Karpas-422 (cell line): ENCODE measurements at places on chromosomes 2 and 18.
A peak's percentile ranks its signal among the peaks of the same experiment; 100 is the strongest.

- no peak for DNase-seq
These were observed 366.2 kb downstream of the NUP35 start for GRCh38 chr2:183490489-183490888.

GRCh38 chr2:23486684-23487075, 101.7 kb downstream of the KLHL29 start:
- DNase-seq: no peak

- DNase-seq: no peak
These were observed 425.1 kb downstream of the RND3 start for GRCh38 chr2:150062416-150062815.

GRCh38 chr2:162926501-162926900, 87.9 kb upstream of the KCNH7 start:
- no peak for DNase-seq

GRCh38 chr2:26848336-26849055, 564 bp downstream of the DPYSL5 start:
- DNase-seq: no peak

DNA sequence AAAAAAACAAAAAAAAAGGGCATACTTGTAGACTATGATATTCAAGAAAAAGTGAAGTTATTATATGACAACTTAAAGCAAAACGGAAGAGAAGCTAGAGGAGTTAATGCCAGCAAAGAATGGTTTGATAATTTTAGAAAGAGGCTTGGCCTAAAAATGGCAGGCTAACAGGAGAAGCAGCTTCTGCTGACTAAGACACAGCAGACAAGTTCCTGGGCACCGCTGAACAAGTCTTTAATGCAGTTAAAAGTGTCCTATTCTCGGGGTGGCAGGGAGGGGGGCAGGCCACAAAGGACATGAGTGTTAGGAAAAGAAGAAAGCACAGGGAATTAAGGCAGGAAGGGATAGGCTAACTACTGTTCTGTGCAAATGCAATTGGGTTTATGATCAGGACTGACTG, 50.3 kb upstream of the GAREM2 start:
- no peak for DNase-seq

GRCh38 chr18:46771141-46771540, 14.3 kb upstream of the ST8SIA5 start:
- no peak for DNase-seq

DNA sequence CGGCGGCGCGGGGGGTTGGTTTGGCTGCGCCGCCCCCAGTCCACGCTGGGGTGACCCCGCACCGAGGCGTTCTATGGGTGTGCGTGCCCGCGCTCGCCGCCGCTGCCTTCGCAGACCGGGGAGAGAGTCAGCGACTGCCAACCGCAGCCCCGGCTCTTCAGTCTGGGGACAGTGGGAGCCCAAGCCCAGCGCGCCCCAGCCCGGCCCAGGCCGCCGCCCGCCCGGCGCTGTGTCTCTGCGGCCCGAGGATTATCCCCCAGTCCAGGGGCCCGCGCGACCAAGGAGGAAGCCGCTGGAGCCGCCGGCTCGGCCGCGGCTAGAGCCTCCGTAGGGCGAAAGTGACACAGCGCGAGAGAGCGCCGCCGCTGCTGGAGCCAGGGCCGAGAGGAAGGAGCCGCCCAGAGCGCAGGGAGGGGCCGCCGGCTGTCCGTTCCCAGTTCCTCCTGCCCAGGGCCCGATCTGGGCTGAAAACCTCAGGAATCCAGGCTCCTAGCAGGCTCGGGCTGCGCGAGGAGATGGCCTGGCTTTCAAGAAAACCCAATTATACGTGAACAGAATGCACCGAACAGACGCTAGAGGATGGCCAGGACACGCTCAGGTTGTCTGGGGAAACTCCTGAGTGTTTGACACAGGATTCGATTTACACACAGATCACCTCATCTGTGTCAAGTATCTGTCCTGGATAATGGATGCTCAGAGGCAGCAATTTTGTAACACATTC, 2.4 kb downstream of the CTIF start:
- no peak for DNase-seq

GRCh38 chr2:66853585-66853984, 418.7 kb downstream of the MEIS1 start:
- DNase-seq: no peak

- no peak for DNase-seq
These were observed 183.1 kb downstream of the PTPRM start for GRCh38 chr18:7750095-7750663.

GRCh38 chr2:139365189-139365588, 585.0 kb upstream of the NXPH2 start:
- DNase-seq: no peak

- peak; percentile 57 for DNase-seq
These were observed 58.8 kb downstream of the MFSD6 start for GRCh38 chr2:190466819-190467446.

GRCh38 chr2:177245010-177245422, 19.5 kb downstream of the NFE2L2 start:
- no peak for DNase-seq

DNA sequence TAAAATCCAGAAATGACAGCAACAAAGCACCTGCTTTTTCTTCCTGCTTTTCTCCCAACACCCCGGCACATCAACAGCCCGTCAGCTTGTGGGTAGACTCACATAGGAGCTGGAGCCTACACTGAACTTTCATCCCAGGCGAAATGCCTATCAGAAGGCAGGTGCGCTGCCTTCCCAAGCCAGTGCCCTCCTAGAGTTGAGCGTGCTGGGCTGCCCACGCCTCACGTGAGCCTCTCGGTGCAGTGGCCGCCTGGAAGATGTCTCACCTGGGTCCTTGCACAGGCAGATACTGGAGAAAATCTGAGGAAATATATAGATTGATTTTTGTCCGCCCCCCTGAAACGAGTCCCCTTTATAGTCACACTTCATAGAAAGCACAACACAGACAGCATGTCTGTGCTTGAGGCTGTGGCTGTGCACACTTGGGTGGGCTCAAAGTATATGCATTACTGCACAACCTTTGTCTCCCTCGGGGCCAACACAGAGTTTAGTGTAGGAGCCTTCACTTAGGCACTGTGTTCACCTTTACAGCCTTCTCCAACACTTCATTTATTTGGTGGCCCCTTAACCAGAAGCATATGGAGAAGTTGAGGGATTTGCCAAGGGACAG, 112.5 kb downstream of the SMAD7 start:
- DNase-seq: peak; percentile 76

GRCh38 chr2:66995636-66996035, 401.5 kb upstream of the ETAA1 start:
- no peak for DNase-seq

DNA sequence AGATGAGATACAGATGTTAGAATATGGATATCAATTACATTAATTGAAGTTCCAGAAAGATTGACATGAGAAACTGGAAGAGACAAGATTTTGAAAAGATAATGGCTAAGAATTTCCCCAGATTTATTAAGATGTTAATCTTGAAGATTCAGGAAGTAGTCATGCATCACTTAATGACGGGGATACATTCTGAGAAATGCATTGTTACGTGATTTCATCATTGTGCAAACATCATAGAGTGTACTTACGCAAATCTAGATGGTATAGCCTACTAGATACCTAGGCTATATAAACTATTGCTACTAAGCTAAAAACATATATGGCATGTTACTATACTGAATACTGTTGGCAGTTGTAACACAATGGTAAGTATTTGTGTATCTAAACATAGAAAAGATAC, 6.8 kb upstream of the CHMP3 start:
- DNase-seq: no peak

DNA sequence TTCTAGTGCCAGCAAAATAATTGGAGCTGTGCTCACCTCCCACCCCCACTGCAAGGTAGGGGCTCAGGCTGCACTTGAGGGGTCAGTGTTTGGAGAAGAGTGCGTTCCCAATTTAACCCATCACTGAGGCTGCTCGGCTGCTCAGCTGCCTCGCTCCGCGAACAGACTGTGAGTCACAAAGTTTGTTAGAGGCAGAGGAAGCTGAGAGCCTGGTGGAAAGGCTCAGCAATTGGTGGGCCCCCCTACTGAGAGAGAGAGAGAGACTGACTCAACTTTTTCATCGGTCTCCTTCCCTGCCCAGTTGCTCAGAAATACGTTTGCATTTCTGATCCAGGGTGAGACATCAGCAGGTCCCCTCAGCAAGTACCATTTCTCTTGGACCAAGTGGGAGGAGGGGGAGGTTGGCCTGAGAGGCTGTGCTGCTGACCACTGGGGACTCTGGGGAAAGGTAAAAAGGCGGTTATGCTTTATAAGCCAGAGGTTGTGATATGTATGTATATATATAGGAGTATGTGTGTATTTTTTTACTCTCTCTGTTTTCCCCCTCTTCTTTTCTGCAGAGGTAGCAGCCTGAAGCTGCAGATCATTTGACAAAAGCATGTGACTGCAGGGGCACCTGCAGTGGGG, 1.5 kb downstream of the EFR3B start:
- no peak for DNase-seq

DNA sequence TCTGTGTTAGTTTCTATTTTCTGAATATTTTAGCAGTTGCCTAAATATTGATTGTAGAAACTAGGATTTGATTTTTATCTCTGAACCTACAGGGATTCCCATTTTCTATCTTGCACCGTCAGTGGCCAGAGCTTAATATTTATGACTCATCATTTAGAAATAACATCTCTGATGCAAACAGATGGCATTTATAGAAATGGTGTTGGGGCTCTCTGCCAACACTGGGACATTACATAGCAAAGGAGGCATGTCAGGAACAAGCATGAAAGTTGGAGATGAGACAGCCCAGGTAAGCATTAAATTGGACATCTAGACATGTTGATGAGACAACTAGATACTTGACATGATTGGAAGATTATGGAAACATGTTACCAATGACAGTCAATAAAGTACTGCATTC, 165.3 kb upstream of the SYT4 start:
- no peak for DNase-seq

DNA sequence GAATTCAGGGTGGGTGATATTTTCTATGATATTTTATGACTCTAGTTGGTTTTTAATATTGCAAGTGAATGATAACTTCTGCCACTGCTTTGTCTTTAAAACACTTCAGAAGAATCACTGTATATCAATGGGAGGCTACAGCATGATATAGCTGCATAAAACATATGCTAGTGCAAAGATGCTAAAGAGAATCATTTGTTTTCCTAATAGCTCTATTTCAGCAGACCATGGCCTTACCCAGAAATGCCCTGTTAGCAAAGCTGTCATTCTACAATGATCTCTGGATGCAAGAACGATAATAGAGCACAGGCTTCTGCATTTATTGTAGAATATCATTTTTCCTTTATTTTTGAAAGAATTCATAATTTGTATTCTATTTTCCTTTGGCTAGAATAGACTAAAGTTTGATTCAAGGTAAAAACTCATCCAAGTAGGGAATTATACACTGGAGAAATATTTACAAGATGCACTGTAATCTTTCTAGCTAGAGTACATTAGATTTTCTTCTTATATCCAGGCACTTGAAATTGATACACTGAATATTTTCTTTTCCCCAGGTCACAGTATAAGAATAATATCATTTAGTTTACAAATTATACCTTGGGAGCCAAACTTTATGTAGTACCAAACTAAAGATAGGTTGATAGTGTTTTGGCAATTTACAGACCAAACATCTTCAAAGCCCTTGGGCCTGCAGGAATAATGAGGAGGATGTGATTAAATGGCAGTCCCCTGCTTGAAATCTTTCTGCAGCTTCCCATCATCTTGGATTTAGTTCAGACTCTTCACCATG, 252.6 kb upstream of the LINC00305 start:
- DNase-seq: no peak

- no peak for DNase-seq
These were observed 37.5 kb upstream of the CYP26B1 start for GRCh38 chr2:72185206-72185605.

DNA sequence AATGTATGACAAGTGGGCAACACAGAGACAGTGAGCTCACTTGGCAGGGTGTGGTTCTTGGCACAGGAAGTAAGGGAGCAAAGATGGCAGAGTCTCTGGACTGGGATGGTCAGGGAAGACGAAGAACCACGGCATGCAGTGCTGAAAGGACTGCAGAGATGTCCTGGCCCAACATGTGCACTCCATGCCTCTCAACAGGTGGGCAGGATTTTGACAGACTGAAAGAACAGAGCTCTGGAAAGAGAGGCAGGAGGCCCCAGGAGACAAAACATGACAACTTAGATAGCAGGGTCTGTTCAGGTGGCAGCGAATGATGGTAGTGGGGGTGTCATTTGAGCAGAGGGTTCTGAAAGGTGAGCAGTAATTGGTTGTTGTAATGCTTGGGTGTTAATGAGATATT, 180.3 kb downstream of the FHOD3 start:
- no peak for DNase-seq

GRCh38 chr2:200655918-200656580, 70.2 kb downstream of the AOX1 start:
- no peak for DNase-seq

GRCh38 chr2:8538531-8538930, 143.3 kb upstream of the ID2 start:
- DNase-seq: no peak

GRCh38 chr2:107108556-107108955, 222.6 kb upstream of the ST6GAL2 start:
- no peak for DNase-seq

DNA sequence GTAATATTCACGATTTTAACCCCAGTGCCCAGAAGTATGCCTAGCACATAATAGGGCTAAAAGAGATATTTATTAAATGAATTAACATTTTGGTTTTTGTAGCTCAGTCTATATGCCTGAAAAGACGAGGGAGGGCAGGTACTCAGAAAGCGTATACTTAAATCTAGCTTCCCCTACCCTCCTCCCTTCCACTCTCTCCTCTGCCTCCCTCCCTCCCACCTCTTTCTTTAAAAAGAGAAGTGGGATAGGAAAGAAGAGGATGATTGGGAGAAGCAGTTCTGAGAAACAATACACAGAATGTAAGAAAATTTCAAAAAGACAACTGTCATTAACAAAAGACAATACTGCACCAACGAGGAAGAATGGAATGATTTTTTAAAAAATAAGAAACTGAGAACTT, 39.8 kb downstream of the CHMP3 start:
- no peak for DNase-seq

GRCh38 chr2:133266926-133267590, 301.2 kb downstream of the NCKAP5 start:
- DNase-seq: no peak

DNA sequence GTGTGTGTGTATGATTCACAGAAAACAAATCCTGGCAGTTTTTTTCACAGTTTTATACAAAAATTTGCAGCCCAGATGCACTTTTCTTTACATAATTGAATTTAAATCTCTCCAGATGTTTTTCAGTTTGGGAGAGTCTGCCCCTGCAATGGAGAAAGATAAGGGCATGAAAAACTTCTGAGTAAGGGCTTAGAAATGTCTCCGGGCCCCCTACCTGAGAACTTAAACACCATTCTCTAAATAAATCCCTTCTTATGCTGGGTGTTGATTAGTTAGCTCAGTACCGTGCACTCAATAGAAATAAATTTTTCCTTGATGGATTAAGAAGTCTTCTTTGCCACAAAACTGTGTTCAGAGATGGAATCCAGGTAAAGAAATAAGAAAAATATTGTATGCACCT, 64.5 kb downstream of the DPP4 start:
- no peak for DNase-seq
